HCT116 (cell line): ENCODE measurements at places on chromosomes 5 and 9. TPM values are rescaled to one million over a fixed set of nuclear protein-coding genes. Genes with fewer than 3 reads are reported as not detected.

SLC6A3 gene
- total RNA-seq, result not detected

BTNL3 gene
- total RNA-seq, result not detected

CMYA5 gene
- total RNA-seq, result 0.22 TPM

SYK gene
- 9.0 TPM for total RNA-seq

- no peak for DNase-seq
These were observed 14.4 kb downstream of the STK10 start for GRCh38 chr5:172173564-172174153.

DNA sequence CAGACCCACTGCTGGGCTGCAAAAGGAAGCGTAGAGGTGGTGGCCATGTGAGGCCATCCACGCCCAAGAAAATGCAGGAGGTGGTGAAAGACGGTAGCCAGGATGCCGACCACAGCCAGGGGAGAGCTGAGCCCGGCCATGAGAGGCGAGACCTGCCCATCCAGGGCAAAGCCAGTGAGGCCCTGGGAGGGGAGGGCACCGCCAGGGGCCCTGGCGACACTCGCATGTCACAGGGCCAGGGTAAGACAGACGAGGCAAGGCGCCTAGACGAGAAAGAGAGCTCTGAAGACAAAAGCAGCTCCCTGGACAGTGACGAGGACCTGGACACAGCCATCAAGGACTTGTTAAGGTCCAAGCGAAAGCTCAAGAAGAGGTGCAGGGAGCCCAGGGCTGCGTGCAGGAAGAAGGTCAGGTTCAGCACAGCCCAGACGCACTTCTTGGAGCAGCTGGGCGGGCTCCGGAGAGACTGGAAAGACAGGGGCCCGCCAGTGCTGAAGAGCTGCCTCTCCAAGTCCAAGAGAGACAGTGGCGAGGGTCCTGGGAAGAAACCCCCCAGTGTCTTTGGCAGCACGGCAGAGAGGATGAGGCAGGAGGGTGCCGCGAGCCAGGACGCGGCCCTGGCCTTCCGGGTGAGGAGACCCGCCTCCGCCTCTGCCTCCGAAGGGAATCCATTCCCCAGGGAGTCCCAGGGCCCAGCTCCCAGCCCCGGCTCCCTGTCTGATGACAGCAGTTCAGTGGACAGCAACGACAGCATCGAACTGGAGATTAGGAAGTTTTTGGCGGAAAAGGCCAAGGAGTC lies 6.9 kb downstream of the PPP1R26 start:
- DNase-seq, result no peak

- no peak for DNase-seq
These were observed 83.6 kb downstream of the ENC1 start for GRCh38 chr5:74556631-74557595.

DNA sequence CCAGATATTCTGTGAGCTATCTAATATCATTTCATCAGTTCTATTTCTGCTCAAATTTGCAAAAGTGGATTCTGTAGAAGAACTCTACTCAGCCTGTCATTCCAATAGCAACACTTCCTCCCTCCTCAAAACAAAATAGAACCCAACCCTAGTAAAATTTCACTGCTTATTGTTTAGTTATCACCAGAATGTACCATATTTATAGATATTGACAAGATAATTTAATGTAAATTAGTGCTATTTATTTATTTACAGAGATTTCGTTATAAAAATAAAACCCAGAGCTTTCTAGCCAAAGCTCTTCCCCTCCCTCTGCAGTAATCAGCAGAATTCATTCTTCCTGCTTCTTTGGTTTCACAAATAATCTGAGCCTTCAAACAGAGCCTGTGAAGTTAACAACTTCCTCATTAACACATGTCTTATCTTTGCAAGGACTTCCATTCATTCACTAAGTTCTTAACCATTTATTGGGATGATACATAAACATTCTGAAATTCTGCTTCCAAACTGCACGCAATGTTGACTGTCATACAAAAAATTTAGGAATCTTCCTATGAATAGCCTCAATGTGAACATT lies 73.7 kb upstream of the PJA2 start:
- no peak for DNase-seq

DNA sequence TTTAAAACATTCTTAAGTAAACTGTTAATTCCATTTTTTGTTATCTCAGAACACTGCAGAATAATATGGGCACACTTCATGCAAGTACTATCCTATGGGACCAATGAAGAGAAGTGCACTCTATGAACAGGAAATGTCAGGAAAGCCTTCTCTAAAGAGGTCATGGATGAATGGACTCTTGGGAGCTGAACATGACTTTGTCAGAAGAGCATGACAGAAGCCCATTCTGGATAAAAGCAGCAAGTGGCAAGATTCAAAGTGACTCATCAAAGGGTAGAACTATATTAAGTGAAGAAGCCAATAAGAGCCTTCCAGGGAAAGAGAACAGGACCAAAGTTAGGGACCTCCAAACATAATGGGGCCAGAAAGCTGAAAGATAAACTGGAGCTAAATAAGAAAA lies 94.0 kb downstream of the RAPGEF6 start:
- DNase-seq, result no peak

DNA sequence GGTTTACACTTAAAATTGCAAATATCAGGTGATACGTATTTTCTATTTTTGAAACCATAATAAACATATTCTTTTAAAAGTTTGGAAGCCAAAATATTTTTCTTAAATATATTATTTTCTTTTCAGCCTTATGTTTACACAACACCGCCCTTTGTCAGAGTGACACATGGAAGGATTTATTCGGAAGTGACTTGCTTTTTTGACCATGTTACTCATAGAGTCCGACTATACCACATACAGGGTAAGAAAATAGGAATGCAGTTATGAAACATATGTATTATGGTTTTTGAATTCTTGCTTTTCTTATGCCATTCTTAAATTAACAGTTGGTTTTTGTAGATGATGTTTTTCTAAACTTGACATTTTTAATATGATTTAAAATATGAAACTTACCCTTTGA lies 133.9 kb downstream of the MAN2A1 start:
- DNase-seq, result no peak

GRCh38 chr9:15670894-15671293 lies 118.1 kb downstream of the CCDC171 start:
- no peak for DNase-seq

DNA sequence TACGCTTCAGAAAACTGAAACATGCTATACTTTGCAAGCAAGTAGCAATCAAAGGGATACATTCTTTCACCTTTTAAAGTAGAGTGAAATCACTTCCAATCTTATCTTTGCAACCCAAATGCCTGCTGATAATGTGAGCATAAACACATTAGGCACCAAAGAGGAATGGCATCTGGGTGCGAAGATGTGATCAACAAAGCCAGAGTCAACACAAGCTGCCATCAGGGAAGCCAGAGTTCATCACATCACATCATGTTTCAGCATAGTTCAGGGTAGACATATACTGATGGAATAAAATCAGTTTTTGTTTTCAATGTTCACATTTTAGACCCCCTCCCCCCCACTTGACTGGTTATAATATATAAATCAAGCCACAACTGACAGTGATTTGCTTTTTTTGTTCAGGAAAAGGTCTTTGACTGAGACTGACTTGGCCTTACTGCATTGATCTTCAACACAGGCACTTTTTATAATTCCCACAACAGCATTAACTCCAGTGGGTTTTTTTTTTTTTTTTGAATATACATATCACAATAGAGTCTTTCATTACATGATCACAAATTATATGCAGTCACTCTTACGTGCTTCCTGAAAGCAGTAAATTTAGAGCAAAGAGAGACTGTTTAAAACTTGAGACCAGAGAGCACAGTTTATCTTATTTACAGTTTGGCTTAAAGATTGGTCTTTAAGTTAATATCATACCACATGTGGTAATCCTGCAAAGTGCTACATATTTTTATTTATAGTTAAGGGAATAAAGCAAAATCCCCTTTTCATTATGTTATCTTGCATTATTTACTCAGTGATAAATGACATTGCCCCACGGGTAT lies 20.3 kb downstream of the AOPEP start:
- DNase-seq, result no peak
